ENCODE measurements at places on chromosomes 2 and 18.

- DNase-seq, result no peak
Observed at GRCh38 chr2:173436088-173436487, 81.4 kb downstream of the CDCA7 start.

DNA sequence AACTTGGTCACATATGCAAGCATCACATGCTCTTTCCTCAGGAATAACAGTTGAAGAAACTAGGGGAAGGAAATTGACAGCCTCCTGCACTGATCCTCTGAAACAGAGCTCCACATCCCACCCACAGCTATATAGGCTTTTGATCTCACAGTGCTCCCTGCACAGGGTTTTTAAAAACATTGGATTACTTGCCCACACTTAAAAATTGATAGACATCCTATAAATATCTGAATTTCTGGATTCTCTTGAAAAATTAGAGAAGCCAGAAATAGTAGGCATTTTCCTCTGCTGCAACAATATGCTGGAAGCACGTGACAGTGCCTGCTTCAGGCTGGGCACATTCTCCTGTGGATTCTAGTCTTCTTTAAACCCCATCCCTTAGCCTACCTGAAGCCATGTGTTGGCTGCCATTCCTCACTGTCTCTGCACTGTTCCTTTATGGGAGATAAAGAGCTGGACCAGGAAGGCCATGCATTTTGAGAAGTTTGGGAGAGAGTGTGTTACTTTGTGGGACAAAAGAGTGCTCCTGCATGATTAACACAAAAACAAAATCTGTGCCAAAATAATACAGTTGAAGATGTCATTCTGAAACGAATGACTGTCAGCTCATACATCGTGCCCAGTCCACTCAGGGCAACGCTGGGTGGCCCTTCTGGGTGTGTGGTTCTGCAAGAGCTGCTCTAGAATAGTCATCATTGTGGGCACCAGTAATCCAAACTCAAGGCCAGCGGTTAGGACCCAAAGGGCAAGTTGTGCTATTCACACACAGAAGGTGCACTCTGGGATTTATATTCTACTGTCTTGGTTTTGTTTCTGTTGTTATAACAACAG lies 59.8 kb downstream of the GYPC start:
- no peak for DNase-seq

- DNase-seq, result no peak
Observed at GRCh38 chr2:79235135-79235534, 75.6 kb upstream of the REG3A start.

DNA sequence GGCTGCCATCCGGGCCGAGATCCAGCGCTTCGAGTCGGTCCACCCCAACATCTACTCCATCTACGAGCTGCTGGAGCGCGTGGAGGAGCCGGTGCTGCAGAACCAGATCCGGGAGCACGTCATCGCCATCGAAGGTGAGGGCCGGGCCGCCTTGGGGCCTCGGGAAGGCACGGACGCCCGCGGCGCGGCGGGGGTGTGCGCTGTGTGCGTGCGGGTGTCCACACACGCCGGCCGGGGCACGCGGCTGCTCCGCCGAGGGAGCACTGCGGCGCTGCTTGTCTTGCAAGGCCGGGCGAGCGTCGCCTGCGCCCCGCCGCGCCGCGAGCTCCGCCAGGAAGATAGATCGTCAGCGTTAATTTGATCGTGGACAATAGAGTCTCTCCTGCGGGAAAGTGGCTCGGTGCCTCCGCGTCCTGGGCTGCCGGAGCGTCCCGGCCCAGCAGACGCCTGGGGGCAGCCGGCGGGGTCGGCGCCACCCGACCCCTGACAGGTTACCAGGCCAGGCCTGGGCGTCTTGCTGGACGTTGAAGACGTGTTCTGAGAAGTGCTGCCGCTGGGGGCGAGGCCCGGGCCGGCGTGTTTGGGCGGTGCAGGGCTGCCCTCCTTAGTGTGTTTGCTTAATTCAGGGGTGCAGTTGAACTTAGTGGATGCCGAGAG lies 1.0 kb downstream of the AGAP1 start:
- no peak for DNase-seq

DNA sequence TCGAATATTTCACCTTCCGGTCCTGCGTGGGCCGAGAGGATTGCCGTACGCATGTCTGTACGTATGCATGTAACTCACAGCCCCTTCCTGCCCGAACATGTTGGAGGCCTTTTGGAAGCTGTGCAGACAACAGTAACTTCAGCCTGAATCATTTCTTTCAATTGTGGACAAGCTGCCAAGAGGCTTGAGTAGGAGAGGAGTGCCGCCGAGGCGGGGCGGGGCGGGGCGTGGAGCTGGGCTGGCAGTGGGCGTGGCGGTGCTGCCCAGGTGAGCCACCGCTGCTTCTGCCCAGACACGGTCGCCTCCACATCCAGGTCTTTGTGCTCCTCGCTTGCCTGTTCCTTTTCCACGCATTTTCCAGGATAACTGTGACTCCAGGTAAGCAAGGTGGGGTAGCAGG lies at the start of gene SERPINB5:
SERPINB5 (plus strand) TSS at position 291 of the 400 bp plus-strand sequence. CDS start 7,471 bp downstream, outside the sequence.
- no peak for DNase-seq

GRCh38 chr2:138276339-138276738 lies 225.2 kb upstream of the SPOPL start:
- DNase-seq, result no peak
